ENCODE measurements at places on chromosomes 4 and X. TPM values are rescaled to one million over a fixed set of nuclear protein-coding genes. Genes with fewer than 3 reads are reported as not detected.

DNA sequence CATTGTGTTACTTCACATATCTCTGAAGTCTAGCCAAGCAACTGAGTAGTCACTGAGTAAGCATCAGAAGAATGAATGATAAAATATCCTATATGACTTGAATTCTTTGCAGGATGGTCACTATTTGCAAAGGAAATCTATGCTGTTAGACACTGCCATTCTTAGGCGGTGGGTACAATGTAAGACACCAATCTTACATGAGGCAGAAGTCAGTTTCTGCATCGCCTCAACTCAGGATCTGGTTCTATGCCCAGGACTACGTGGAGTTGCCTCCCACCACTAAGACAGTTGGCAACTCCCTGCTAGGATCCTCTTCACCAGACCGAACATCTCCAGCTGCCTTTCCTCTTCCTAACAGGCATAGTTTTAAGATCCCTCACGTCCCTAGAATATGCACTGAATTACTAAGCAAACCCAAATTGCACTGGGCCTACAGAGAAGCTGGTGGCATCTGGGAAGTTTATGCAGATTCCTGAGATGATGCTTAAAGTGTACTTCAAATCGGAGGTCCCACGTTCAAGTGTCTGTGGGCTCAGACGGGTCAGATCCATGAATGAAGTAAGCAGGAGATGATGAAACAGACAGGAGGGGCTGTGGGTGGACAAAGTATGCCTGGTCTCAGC lies 45.6 kb downstream of the SEL1L3 start:
- DNase-seq: no peak

DNA sequence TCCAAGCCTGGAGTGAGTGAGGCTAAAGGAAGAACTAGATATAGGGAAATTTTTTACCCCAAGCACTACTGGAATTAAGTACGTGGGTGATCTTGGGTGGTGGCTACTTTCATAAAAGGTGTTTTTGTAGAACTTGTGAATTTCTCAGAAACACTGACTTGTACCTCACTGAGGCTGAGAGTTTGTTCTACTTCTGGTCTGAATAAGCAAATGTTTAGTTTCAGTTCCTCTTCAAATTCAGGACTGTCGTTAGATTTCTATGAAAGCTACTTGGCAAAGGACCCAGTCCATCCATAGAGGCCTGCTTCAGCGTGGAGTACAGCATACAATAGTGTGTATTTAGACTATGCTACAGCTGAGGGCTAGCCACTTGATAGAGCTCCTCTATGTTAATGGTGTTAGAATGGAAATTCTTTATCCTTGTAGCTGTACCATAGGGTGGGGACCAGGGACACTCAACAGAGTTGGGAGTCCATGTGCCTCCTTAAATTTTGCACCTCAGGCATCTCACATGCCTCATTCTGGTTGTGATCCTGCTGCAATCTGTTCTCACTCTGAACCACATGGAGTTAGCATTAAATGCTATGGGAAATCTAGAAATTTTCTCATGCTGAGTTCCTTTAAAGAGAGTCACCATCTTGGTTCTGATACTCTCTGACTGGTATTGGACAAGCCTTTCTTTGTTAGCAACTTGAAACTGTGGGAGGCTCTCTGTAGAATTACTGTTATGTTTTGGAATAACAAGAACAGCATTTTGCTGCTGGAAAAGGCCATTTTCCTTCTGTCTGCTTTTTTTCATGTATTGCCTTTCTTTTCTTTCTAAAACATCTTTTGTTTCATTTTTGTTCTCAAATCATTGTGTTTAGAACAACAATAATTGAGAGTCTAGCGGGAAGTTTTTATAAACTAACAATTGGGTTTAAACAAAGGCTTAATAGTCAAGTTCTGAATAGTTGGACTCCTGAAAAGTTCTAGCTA lies 86.8 kb downstream of the PDGFRA start:
- no peak for DNase-seq

Gene NEXMIF
- 0.22 TPM for total RNA-seq

GRCh38 chr4:3480528-3481112 lies 17.5 kb downstream of the DOK7 start:
- peak; percentile 88 for DNase-seq

Gene SSX4
- not detected for total RNA-seq

Gene NR3C2
- total RNA-seq: 23.6 TPM

DNA sequence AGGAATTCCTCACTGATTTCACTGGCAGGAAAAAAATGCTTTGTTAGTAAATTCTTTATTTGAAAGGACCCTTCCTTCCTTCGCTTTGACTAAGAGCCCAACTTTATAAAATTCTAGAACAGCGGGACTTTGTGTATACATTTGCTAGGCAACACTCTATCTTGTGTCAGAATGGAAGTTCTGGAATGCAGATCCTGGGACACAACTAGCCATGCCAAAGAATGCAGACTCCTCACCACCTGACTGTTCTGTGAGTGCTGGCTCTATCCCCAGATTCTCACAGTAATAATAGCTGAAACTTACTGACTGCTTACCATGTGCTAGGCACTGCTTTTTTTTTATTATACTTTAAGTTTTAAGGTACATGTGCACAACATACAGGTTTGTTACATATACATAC lies 73.3 kb upstream of the ZDHHC15 start:
- no peak for DNase-seq

GRCh38 chr4:80008351-80008750 lies 64.7 kb downstream of the ANTXR2 start:
- DNase-seq: no peak

Gene FRMPD3
- total RNA-seq: not detected

Gene PAGE1
- total RNA-seq: not detected

Data from Right ventricle myocardium inferior (tissue), 1 donor.